Subcutaneous preadipocyte (primary cell): ENCODE measurements at places on chromosomes 12 and 14. TPM values are rescaled to one million over a fixed set of nuclear protein-coding genes. Genes with fewer than 3 reads are reported as not detected.

The ZNF839 gene
- total RNA-seq, result 6.6 and 10.4 TPM in 2 replicates

The SMARCD1 gene
- 41.5 and 55.1 TPM in 2 replicates for total RNA-seq

The GLS2 gene
- under 0.01 TPM in 1 of 2 replicates, not detected in the other for total RNA-seq

The PTPRB gene
- under 0.01 TPM in 1 of 2 replicates, not detected in the other for total RNA-seq

The SYT1 gene
- total RNA-seq, result under 0.01 and 1.4 TPM in 2 replicates

The SYCP3 gene
- 0.39 TPM in 1 of 2 replicates, not detected in the other for total RNA-seq

The CLEC4C gene
- not detected in 2 replicates for total RNA-seq

The ZFC3H1 gene
- total RNA-seq, result 22.4 and 27.0 TPM in 2 replicates

The AVPR1A gene
- 0.37 TPM in 1 of 2 replicates, not detected in the other for total RNA-seq

The LRCOL1 gene
- total RNA-seq, result not detected in 2 replicates

The HSPB8 gene
- 4.0 and 4.3 TPM in 2 replicates for total RNA-seq

The SLC6A13 gene
- total RNA-seq, result under 0.01 TPM in 1 of 2 replicates, not detected in the other

The NGB gene
- total RNA-seq, result not detected in 2 replicates

The FOXA1 gene
- total RNA-seq, result 0.20 TPM in 1 of 2 replicates, not detected in the other

The CRACR2A gene
- 13.2 and 22.7 TPM in 2 replicates for total RNA-seq

The GYS2 gene
- total RNA-seq, result not detected in 2 replicates

The SERPINA12 gene
- total RNA-seq, result not detected in 2 replicates

The NKX2-1 gene
- not detected in 2 replicates for total RNA-seq

The MAX gene
- 45.0 and 51.8 TPM in 2 replicates for total RNA-seq

The TMPRSS12 gene
- not detected in 2 replicates for total RNA-seq

The GLIPR1L2 gene
- total RNA-seq, result 0.37 and 0.39 TPM in 2 replicates
